ENCODE measurements at places on chromosomes 13 and 19.
A peak's percentile ranks its signal among the peaks of the same experiment; 100 is the strongest.

DNA sequence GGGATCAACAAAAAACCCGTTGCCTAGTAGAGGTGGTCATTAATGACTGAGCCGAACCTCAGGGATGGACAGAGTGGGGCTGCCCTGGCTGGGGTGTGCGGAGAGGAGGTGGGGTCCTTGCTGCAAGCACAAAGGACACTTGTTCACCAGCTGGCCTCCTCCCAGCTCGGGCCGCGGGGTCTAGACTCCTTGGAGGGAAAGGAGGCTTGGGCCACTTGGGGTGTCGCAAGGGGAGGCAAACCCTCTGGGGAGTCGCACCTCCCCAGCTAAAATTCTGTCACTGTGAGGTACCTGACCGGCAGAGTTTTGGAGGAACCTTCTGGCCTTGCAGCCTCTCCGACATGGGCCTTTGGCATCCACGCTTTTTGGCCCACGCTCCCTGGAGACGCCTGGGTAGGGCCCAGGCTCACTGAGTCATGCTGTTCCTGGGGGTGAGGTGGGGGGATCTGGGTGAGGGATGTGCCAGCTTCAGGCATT, 8.2 kb downstream of the KLHL26 start:
- no peak for DNase-seq

DNA sequence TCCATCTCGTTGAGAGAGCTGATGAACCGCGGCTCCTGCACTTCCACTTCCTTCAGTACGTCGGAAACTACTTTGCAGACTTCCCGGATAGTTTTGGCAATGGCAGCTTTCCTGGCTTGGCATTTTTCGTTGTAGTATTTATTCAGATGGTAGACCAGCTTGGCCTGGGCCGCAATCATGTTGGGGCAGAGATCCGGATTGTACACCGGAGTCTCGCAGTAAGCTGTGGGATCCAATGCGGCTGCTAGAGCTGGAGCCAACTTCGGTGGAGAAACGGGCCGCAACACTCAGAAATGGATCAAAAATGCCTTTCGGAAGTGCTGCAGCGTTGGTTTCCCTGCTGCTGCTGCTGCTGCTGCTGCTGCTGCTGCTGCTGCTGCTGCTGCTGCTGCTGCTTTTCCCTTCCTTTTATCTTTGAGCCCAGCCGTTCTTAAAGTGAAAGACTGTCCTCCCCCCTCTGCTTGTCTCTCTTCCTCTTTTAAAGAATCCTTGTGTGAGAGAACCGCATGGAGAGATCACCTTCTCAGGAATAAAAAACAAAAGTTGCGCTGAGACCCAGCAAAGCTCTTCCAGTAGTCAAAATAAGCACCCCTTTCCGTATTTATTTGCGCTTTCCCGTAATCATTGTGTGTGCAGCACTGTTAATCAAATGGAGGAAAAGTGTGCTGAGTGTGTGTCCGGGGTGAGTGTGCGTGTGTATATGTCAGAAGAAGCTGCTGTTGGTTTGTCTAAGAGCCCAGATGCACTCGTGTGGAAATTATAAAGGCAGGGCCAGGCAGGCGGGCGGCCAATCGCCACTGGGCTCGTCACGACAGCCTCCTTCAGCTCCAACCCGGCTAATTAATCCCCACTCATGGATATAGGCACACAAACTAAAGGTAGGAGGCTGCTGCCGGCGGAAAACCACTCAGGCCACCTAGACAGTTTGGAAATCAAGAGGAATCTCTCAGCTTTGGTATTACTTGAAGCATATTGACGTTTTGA, at the start of gene MAB21L1:
MAB21L1 (minus strand) TSS at position 730 of the 984 bp plus-strand sequence; CDS start at position 179, 551 bp downstream.
- DNase-seq = no peak

DNA sequence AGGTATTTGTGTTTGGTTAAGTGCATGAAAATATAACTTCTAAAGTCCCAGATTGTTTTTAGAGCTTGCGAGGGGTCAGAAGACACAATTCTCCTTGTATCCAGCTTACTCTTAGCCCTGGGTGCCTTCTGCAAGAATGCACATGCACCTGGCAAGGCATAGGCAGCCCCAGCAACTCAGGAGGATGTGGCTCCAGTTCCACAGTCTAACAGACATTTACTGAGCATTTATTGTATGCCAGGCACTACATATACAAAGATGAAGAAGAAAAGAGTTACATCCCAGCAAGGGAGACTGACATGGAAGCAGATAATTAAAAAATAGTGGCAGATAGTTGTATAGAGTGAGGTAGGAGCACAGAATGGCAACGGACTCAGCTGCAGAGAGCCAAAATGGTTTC, 101.1 kb upstream of the FRY start:
- DNase-seq = no peak

DNA sequence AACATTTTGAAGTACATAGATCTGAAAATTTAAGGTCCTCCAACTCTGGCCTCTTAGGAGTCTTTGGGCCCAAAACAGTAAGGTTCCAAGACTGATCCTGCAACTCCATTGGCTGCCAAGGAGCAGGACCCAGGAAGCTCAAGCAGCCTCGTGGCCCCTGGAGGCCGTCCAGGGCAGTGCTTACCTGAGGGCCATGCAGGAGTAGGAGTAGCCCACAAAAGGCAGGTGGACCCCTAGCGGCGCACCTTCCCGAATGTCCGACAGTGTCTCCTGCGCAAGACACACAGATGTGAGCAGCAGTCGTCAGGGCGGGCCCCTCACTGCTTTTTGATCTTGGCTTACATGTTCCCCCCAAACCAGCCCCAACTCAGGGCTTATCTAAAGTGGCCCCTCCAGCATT, 5.7 kb upstream of the SIX5 start:
- DNase-seq = no peak

GRCh38 chr19:14871619-14872230, 14.2 kb downstream of the OR7A17 start:
- DNase-seq = peak; percentile 36

GRCh38 chr19:40613690-40614621, 12.8 kb downstream of the LTBP4 start:
- DNase-seq = peak; percentile 94

DNA sequence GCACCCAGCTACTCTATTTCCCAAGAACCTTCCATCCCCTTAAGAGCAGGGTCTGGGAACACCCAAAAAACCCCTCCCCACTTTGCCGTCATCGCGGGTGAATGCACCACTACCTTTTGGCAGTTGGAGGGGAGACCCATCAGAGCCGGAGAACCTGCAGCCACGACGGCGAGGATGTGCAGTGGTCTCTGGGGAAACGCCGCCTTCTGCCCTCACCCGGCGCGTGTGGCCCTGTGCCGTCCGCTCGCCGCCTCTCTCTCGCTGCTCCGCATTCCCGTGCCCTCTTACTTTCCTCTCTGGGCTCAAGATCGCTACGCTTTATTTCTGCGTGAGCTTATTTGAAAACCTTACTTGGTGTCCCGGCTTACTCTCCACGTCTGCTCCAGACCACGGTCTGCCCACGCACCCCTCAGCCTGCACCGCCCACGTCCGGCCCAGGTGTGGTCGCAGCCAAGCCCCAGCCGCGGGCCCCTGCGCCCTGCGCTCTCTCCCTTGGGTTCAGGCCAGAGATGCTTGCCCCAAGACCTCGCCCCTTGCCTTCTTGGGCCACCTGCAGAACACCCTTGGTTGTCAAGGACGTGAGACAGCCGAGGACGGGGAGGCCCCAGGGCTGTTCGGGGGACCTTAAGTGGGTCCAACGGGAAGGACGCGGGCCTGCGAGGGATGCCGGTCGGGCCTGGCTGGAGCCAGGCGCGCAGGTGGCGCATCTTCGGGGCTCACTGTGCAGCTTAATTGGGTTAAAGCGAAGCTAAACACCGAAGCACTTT, 2.0 kb upstream of the MAB21L1 start:
- no peak for DNase-seq

GRCh38 chr13:96646515-96647211, 347.6 kb downstream of the OXGR1 start:
- DNase-seq = no peak

- DNase-seq = no peak
Measured at GRCh38 chr13:45092663-45093062, 27.6 kb upstream of the GTF2F2 start.

DNA sequence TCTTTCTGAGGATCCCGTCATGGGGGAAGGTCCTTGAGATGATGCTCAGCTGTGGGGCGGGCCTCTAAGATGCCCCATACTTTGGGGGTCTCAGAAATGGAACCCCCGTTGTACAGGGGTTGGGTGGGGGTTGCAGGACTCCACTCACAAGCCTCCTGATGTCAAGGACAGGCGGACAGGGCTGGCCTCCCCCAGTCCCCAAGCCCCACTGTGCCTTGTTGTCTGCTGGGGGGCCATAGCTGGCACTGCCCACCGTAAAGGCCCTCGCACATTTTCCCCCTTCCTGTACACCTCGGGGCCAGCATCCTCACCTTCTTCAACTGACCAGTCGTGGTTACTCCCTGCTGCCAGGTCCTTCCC, 2.7 kb downstream of the SNAPC2 start:
- DNase-seq = no peak

DNA sequence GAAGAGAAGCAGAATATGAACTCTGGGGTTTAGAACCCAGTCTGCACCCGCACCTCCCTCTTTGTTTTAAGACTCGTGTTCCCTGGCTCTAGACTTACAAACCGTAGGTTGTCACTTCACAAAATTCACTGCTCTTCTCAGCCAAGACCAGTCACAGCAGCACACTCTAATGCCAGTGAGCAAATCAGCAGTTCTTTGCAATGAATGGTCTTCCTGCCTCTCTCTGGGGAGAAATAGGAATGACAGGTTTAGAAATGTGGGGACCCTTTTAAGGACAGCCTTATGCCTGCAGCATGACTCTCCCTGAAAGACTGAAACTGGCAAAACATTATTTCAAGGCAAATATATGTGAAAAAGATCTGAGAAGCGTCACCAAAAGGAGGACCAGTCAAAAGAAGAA, 156.9 kb downstream of the KCTD15 start:
- no peak for DNase-seq

- no peak for DNase-seq
Measured at GRCh38 chr19:6464070-6464873, at the start of gene CRB3. Gene CRB3, plus strand, starts transcription at chr19:6464271. Its CDS starts 431 bp downstream, at chr19:6464702.

- DNase-seq = no peak
Measured at GRCh38 chr19:33686262-33686661, 64.5 kb downstream of the CHST8 start.

DNA sequence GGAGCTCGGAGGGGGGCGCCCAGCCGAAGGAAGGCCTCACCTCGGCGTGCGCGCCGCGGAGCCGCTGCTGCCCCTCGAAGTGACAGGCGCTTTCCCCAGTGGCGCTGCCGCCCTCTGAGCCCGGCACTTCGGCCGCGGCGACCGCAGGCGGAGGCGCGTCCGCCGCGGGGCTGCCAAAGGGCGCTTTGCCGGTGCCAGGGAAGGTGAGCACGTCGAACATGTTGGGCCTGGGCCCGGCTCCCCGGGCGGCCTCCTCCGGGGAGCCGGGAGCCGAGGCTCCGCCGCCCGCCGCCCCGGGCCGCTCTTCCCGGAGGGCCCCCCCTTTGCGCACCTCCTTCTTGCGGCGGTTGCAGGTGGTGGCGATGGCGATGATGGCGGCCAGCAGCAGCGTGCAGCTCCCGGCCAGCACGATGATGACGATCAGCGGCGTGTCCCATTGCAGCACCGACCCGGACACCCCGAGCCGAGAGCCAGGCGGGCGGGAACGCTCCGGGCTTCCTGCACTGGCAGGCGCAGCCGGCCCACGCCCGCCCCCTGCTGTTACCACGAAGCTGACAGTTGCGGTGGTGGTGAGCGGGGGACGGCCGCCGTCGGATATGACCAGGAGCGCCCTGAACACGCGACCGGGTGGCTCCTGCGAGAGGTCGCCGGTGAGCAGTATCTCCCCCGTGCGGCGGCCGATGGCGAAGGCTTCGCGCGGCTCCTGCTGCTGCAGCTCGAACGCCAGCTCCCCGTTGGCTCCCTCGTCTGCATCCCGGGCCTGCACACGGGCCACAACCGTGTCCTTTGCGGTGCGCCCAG, 2.5 kb downstream of the PCDH8 start:
- no peak for DNase-seq

DNA sequence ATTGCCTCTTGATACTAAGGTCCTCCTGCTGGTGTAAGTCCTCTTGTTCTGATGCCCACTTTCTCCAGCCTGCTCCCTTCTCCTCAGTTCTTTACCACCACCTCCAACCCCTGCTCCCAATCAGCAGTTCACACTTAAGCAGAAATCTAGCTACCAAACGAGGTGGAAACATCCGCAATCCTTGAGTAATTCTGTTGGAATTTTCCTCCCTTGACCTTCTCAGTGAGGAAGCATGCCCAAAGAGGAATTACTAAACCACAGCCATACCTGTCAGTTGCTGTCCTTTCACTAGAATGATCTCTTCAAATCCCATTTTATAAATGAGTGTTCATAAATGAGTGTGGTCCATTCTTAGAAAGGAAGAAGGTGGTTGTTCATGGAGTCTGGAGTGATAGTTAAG, 289.9 kb downstream of the DACH1 start:
- DNase-seq = no peak

DNA sequence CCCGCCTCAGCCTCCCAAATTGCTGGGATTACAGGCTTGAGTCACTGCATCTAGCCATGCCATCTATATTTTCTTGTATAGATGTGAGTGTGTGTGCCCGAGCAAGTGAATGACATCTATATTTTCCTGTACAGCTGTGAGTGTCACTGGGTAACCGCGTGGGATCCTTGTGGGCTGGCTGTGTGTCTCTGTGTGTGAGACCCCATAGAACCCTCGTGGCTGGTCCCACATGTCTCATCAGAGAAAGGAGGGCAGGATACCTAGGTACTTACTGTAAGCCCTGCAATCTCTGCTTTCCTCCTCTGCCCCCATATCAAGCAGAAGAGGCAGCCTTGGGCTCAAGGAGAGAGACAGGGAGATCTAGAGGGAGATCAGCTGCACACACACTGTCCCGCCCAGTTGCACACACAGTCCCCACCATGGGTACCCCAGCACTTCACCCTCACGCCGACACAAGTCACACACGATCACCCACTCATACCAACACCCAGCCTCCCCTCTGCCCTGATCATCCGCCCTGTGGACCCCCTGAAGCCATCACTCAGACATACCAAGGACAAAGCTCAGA, 655 bp downstream of the DENND1C start:
- no peak for DNase-seq

GRCh38 chr19:48696353-48697010, 711 bp downstream of the FUT2 start:
- DNase-seq = no peak

DNA sequence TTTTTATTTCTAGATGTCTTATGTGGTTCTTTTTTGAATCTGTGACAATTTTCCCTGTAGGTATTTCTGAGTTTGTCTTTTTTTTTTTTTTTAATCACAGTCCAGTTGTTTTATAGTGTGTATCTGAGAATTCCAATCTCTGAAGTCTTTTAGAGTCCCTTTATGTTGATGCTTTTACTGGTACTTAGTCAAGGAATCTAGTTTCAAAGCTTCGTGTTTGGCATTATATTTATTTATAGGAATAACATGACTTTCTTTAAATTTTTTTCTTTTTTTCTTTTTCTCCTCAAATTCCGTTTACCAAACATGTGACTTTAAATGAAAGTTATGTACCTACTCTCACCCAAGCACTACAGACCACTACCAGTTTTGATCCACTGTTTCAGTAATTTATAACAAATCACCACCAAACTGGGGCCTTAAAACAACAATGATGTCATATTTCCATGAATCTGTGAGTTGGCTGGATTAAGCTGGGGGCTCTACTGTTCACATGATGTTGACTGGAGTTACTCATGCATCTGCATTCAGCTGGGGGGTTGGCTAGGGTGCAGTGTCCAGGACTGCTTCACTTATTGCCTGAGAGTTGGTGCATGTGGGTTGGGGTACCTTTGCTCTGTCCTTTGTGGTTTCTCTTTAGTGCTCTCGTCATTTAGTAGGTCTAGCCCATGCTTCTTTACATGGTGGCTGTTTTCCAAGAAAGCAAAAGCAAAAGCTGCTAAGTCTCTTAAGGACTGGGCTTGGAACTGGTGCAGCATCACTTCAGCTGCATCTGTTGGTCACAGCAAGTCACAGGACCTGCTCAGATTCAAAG, 22.3 kb downstream of the KCTD4 start:
- DNase-seq = no peak

- no peak for DNase-seq
Measured at GRCh38 chr13:108755083-108755482, 125.7 kb downstream of the MYO16 start.

Data from NAMALWA (cell line).